ENCODE measurements at places on chromosomes 7 and 10.
A peak's percentile ranks its signal among the peaks of the same experiment; 100 is the strongest.

DNA sequence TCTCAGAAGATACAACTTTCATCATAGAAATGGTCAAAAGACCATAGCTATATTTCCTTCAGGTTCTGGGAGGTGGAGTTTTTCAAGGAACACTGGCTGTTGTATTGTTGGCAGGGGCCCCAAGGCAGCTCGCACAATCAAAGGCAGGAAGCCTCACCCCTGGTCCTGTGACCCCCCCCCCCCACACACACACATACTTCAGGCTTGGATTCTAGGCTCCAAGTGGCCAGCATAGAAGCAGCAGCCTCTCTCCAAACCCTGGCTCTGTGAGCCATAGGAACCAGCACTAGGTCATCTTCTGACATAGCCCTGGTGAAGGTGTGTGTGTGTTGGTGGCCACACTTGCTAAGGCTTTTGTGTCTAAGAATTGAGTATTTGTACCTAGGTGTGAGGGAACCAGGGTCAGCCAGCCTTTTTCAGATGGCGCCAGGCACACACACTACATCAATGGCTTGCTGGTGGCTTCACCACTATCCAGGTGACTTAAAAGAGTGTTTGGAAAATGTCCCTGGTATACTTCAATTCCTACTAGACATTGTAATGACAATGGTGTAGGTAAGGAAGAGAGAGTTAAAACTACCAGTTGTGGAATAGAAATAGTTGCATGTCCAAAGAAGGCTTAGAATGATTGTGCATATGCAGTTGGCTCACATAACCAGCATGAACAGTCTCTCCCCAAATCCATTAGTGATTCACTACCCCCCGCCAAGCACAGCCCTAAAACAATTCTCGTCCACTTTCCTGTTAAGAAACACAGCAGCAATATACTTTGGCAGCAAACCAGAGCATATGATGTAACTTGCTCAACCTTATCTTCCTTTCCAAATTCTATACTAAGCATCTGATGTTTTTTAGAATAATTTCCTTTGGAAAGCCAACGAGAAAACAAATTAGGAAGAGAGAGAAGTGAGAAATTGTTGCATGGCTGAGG, 91.3 kb downstream of the AVL9 start:
- peak; percentile 61 for DNase-seq

GRCh38 chr10:72243822-72244437, 27.9 kb upstream of the ASCC1 start:
- DNase-seq, result peak; percentile 61

GRCh38 chr7:18796216-18796615, 300.7 kb downstream of the HDAC9 start:
- no peak for DNase-seq

DNA sequence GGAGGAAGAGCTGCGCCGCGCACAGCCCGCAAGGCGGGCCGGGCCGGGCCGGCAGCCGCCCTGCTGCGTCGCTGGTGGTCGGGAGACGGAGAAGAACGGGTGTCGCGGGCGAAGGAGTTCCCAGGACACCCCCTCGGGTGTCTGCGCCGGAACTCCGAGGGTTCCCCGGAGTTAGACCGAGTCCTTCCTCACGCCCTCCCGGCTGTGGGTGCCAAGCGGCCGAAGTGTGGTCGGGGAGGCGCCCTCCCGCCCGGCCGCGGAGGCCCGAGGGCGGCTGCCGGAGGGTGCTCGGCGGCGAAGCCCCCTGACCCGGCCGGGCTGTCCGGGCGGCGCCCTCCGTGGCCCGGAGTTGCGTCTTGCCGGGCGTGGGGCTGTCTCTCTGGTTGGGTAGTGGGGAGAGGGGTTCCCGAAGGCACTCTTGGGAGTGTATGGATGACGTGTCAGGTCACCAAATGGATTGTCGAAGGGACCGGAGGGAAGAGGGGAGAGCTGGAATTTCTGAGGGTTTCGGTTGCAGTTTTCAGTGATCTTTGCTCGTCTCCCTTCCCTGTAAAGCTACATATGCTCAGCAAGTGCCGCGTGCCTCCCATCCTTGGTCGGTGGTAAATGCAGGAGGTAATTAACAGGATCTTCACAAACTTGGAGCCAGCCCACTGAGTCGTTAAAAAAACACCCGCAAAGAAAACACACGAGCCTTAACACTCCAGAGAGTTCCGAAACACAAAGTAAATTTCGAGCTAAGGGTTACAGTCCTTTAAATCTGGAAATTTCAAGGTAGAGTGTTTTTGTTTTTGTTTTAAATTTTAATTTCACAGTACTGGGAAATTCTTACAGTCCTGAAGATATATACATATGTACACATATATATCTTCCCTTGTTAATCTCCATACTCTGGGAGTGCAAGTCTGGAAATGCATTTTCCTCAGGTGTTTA, 871 bp downstream of the ST7 start:
- peak; percentile 48 for DNase-seq

GRCh38 chr10:42970451-42971250, 106.2 kb upstream of the RET start:
- no peak for DNase-seq

- peak; percentile 97 for DNase-seq
Measured at GRCh38 chr7:46291601-46292150, 370.6 kb upstream of the IGFBP3 start.

GRCh38 chr10:102611514-102612087, 32.7 kb upstream of the TRIM8 start:
- peak; percentile 79 for DNase-seq

- no peak for DNase-seq
Measured at GRCh38 chr10:97633921-97634320, 621 bp upstream of the MORN4 start.

DNA sequence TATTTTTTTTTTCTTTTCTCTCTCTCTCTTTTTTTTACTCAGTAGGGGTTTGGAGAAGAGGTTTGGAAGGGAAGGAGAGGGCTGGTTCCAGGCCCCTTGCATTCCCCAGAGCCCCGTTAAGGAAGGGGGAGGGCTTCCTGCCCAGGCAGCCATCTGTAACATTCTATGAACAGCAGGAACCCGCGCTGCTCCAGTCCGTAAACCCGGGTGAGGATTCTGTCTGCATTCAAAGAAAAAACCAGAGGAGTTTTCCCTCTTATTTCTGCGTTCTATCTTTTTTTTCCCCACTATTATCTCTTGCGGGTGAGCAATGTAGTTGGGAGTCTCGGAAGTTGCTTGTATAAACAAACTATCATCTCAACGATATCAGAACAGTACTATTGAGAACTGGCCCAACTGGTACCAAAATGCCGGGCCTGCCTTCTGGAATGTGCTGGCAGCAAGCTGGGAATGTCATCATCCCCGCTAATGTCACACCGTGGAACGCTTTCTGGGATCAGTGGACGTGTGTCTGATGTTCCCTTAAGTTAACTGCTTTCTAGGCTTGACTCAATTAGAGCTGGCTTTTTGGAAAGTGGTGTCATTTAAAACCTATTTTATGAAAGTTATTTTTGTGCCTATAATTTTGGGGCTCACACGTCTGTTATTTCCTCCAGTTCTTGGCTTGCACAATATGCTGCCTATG, 153.1 kb upstream of the MEOX2 start:
- DNase-seq, result no peak

DNA sequence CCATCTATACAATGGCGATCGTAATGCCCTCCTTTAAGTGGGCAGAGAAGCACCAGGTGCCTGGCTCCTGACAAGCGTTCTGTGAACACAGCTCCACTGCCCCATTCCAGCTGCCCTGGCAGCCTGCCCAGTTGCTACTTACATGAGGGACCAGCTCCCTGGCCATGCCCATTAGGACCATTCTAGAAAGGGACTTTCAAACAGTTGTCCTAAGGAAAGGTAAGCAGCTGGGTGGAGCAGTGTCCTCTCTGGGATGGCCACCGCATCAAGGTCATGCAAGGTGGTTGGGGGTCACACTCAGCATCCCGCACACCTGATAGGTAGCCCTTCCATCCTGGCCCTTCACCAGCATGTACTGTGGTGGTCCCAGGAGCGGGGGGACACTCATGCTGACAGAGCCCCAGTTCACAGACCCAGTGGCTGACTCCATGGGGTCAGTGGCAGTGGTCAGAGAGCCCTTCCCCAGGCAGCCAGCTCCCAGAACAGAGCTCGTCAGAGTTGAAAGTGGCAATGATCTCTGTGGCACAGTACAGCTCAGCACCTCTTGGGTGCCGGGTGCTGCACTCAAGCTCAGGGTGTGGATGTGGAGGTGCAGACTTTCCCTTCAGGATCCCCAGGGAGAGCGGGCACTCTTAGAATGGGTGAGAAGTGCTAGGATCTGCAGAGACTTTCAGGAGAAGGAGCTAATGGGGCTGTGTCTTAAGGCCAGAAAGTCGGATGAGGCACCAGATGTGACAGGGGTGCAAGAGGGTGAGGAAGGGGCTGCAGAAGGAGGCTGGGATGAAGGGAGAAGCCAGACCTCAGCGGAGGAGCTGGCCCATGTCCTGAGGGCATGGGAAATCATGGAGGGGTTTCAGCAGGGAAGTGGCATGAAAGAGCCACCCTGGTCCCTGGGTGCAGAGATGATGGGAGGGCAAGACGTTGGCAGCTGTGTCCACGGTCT, 10.9 kb downstream of the MMRN2 start:
- DNase-seq, result no peak

GRCh38 chr7:64625114-64626082, 40.5 kb upstream of the ZNF107 start:
- no peak for DNase-seq

DNA sequence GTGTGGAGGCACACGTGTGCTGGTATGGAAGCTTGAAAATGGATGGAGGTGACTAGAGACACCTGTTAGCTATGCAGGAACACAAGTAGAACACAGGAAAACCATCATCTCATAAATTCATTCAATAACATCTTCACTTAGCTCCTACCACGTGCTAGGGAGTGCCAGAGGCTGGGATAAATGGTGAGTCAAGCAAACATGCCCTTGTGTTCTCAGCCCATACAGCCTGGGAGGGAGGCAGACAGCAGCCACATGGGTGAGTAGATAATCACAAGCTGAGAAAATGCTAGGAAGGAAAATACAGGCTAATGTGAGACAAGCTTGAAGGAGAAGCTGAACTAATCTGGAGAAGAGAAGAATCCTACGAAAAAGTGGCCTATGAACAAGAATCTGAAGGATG, 468.0 kb upstream of the ZMIZ1 start:
- DNase-seq, result peak; percentile 27

DNA sequence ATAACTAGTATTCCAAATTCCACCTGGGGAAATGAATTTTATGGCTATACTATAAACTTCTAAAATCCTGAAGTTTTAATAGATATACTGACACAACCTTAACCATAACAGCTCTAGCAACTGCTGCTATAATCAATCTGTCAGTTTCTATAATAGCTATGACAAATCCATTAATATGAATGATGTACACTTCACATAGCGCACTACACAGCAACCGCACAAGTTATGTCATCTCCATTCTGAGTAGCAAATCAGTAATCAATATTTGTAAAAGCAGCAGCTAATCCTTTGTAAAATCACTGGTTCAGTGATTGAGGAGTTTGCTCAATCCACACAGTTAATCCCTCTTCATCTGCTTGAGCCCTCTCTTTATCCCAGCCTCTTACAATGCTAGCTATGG, 105.3 kb downstream of the SKAP2 start:
- no peak for DNase-seq

GRCh38 chr10:113959383-113959760, 84.3 kb upstream of the ADRB1 start:
- peak; percentile 39 for DNase-seq

DNA sequence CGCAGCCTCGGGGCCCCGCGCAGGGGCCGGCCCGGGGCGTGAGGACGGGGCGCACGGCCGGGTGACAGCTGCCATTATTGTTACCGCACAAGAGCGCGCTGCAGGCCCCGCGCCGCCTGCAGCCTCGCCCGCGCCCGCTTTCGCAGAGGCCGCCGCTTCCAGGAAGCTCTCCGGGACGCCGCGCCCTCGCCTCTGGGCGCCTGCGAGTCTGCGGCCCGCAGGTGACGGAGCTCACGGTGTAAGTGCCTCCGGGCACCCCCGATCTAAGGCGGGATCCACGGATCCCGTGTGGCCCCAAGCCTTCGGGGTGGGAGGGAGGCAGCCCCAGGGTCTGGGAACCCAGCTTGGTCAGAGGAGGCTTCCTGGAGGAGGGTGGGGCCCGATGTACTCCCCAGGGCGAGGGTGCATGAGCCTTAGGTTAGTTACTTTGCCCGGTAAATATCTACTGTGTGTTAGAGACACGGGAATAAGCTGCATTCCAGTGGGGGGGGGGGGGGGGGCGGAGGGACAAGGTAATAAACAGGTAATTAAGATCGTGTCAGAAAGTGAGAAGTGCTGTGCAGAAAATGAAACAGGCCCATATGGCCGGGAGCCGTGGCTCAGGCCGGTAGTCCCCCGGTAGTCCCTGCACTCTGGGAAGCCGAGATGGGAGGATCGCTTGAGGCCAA, 638 bp downstream of the IQCE start:
- DNase-seq, result no peak

GRCh38 chr7:135917721-135918120, 59.4 kb downstream of the MTPN start:
- no peak for DNase-seq

DNA sequence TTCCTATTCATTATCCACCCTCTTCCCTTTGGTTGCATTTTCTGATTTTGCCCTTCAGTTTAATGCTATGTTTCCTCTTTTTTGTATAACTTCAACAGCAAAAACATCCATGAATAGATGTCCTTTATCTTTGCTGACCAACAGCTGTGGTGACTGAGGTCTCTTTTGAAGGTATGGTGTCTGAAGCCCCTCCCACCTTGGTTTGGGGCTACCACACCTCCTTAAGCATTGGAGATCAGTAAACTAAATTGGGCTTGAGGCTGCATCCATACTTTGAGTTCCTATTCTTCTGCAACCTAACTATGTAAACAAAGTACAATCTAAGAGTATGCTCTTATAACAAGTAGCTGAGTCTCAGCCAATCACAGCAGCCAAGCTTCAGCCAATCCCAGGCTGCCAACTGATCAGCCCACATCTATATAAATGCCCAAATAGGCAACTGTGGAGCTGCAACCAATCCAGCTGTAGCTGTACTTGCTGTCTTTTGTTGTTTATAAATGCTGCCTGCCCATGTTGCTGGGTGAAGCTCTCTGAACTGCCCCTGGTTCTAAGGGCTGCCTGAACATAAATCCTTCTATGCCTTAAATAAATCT, 69.4 kb upstream of the PDLIM1 start:
- DNase-seq, result peak; percentile 50

DNA sequence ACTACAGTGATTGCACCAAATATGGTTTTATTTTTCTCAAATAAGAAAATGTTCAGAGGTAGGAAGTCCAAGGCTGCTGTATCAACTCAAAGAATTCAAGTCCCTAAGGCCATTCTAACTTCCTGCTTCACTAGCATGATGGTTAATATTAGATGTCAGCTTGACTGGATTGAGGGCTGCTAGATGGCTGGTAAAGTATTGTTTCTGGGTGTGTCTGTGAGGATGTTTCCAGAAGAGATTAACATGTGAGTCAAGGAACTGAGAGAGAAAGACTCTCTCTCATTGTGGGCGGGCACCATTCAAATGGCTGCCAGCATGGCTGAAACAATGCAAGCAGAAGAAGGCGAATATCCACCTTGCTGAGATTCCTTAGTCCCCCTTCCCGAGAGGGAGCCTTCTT, 77.4 kb upstream of the NRBF2 start:
- DNase-seq, result peak; percentile 7

GRCh38 chr7:13021566-13022300, 334.3 kb downstream of the ARL4A start:
- no peak for DNase-seq

Measured in bronchial epithelial cell (primary cell).